Pons (tissue), 1 donor: ENCODE measurements at places on chromosomes 1 and 21.
A peak's percentile ranks its signal among the peaks of the same experiment; 100 is the strongest.

GRCh38 chr1:239686386-239686785 is 300.0 kb downstream of the CHRM3 start:
- DNase-seq: no peak

DNA sequence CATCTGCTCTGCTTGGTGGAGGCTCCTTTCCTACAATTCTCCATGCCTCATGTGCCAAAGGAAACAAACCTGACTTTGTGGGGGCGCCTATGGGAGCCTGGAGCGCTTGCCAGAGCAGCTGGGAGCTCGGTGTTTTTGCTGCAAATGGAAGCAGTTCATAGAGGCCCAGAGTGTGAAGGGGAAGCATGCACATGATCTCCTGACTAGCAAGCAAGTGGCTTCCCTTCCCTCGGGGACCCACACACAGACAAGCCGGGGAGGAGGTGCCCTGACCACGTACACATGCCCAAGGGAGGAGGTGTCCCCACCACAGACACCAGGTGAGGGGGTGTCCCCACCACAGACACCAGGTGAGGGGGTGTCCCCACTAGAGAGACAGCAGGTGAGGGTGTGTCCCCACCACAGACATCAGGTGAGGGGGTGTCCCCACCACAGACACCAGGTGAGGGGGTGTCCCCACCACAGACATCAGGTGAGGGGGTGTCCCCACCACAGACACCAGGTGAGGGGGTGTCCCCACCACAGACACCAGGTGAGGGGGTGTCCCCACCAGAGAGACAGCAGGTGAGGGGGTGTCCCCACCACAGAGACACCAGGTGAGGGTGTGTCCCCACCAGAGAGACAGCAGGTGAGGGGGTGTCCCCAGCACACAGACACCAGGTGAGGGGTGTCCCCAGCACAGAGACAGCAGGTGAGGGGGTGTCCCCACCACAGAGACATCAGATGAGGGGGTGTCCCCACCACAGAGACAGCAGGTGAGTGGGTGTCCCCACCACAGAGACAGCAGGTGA is 106.8 kb downstream of the CRYAA start:
- no peak for DNase-seq

- DNase-seq: no peak
Observed at GRCh38 chr1:20142001-20142710, 3.0 kb downstream of the PLA2G2F start.

- no peak for DNase-seq
Observed at GRCh38 chr1:9471679-9472078, 67.6 kb upstream of the SLC25A33 start.

DNA sequence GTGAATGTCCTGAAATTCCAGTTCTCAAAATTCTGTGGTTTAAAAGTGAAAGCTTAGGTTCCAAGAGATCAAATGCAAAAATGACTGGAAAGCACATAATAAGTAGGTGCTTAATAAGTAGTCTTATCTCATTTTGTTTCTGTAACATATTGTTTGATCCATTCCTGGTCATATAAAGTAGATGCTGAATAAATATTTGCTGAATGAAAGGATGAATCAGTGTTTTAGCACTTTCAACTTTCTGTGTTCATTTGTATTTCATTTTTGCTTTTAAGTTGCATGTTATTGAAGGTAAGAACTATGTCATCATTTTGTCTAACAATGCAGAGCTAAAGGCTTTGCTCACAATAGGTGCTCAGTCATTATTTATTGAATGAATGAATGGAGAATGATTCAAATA is 6.3 kb downstream of the MAST2 start:
- DNase-seq: no peak

GRCh38 chr21:41367301-41367944 is 5.6 kb downstream of the MX2 start:
- DNase-seq: no peak

- no peak for DNase-seq
Observed at GRCh38 chr1:211518330-211519289, 26.6 kb upstream of the RD3 start.

DNA sequence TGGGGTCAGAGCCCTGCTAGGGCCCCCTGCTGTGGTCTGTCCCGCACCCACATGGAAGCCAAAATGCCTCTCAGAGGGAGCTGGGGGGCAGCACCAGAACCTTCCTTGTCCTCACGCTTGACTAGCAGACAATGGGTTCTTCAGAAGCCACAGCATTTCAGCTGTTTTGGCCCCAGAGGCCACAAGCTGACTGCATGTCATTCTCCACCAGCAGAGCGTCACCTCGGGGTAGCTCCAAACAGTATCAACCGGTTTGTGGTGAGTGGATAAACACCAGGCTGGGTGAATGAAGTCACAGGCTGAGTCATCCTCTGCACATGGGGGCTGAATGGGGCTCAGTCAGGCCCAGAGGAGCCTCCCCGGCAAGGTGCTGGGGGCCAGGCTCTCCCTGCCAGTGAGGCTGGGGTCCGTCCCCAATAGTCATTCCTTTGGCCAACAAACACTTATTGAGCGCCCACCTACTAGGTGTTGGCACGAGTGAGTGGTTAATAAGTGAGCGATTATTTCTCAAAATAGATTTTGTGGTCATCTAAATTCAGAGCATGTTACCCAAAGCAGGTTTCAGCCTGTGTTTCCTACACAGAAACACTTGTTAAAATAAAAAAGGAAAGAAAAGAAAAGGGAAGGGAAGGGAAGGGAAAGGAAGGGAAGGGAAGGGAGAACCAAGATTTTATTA is 9.1 kb downstream of the OLIG1 start:
- peak; percentile 98 for DNase-seq

DNA sequence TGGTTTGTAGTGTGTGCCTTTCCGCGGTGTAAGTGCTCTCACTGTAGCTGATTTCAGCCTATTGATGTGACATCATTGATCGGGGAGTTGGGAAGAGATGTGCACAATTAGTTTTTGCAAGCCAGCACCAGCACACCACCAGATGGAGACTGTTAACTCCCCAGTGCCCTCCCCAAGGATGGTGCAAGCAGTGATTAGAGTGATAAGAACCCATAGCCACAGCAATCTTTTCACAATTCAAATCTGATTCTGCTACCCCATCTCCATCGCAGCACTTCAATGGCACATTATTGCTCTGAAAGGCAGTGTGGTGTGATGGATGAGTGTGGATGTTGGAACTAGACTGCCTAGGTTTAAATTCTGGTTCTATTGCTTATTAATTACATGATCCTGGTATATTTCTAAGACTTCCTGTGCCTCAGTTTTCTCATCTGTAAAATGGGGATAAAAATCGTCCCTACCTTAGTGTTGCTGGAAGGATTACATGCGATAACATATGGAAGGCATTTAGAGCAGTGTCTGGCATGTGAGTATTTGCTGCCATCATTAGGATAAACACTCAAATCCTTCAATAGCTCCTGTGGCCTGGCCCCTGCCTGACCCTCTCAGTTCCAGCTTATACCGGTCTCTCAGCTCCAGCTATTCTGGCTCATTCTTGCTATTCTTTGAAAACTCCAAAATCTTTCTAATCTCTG is 6.7 kb downstream of the CSF3R start:
- no peak for DNase-seq

GRCh38 chr1:30663596-30664091 is 59.7 kb downstream of the MATN1 start:
- no peak for DNase-seq

- DNase-seq: no peak
Observed at GRCh38 chr1:15680561-15681348, 3.4 kb upstream of the PLEKHM2 start.
